ENCODE measurements at places on chromosomes 2 and 18. TPM values are rescaled to one million over a fixed set of nuclear protein-coding genes. Genes with fewer than 3 reads are reported as not detected.

DNA sequence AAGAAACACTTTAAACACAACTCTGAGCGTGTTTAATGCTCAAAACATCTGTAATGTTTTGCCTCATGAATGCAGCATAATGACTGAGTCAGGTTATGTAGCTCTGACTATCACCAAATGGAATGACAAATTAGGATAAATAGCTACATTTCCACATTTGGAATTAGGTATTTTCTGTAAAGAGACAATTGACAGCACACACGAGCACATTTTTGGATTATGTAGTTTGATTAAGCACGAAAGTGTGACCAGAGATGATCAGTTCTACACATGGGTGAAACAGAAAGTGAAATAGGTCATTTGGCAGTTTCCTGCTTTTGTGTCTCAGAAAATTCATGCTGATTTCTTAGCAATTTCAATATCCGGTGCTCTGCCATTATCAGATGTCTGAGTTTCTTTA is 29.0 kb downstream of the LPIN1 start:
- no peaks in the 10 kb centered on the region for H3K27me3 ChIP-seq
- H3K4me3 ChIP-seq = no peak overlapping the region
- peaks cover 27% of the 10 kb centered on the region for H3K4me1 ChIP-seq

GRCh38 chr2:82993609-82994008 is 1465.5 kb downstream of the SUCLG1 start:
- no peaks in the 10 kb centered on the region for H3K36me3 ChIP-seq
- H3K4me3 ChIP-seq = no peak overlapping the region
- no peaks in the 10 kb centered on the region for H3K4me1 ChIP-seq

- no peaks in the 10 kb centered on the region for H3K36me3 ChIP-seq
- no peak overlapping the region for H3K27ac ChIP-seq
- peaks cover 12% of the 10 kb centered on the region for H3K4me1 ChIP-seq
- no peak for DNase-seq
- no peak overlapping the region for H3K4me3 ChIP-seq
Observed at GRCh38 chr2:26752656-26753055, 11.4 kb upstream of the SLC35F6 start.

GRCh38 chr2:172085460-172086159 is at the start of gene DLX1:
DLX1 (plus strand) TSS chr2:172085507; CDS start chr2:172085678, 171 bp downstream.
- H3K27ac ChIP-seq = no peak within 1 kb of the TSS
- H3K4me1 ChIP-seq = peaks cover 20% of the 10 kb centered on the region
- no peaks in the 10 kb centered on the region for H3K36me3 ChIP-seq
- DNase-seq = no peak
- peak within 1 kb of the TSS; percentile 26 for H3K4me3 ChIP-seq
- H3K27me3 ChIP-seq = peaks cover 92% of the 10 kb centered on the region

The DNER gene
- total RNA-seq = not detected

The PSTPIP2 gene
- total RNA-seq = 3.4 TPM

The MERTK gene
- total RNA-seq = 37.3 TPM
